T-helper 9 cell (primary cell): ENCODE measurements at places on chromosomes 1 and 21.

DNA sequence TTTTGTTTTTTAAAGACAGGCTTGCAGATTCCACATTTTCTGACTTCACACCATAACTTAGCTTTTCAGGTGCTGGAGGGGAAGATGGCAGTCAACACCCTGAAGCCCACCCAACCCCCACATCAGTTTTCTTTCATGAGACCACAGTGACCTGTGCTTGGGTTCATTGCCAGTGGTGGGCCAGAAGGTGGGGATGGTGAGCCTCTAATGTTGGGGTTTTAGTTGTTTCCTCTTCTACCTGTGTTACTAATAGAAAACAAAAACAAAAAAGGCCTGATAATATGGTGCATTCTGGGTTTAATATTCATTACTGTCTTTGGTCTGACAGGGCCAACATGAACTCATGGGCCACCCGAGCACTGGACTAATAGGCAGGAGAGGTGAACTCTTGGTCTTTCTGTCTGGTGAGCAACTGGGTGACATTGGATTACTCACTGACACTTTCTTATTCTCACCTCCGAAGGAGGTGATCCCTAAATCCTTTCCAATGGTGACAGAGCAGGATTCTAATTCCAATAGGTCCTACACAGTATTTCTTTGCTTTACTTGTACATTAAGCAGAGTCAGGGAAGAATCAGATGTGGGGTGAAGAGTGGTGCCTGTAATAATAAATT is 132.8 kb downstream of the CLIC6 start:
- no peak for DNase-seq

DNA sequence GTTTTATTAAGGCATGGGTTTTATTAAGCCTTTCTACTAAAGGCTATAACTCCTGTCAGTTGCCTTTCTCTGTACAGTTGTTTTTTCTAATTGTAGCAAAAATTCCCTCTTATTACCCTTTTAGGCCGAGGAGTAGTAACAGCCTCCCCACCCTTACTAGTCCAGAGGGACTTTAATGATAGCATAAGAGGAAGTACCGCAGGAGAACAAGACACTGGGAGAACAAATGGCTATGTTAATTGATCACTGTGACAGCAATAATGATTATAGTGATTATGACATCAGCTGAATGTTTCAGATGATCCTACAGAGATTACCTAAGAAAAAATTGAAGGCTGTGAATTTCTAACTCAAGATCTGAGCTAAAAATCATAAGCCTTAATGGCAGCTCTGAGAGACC is 383.0 kb upstream of the PTBP2 start:
- DNase-seq = no peak

GRCh38 chr21:34598931-34599400 is 15.9 kb downstream of the RCAN1 start:
- no peak for DNase-seq

GRCh38 chr1:1833916-1834325 is 55.7 kb upstream of the NADK start:
- DNase-seq = no peak

GRCh38 chr1:56872597-56872996 is 18.0 kb downstream of the C8A start:
- no peak for DNase-seq

DNA sequence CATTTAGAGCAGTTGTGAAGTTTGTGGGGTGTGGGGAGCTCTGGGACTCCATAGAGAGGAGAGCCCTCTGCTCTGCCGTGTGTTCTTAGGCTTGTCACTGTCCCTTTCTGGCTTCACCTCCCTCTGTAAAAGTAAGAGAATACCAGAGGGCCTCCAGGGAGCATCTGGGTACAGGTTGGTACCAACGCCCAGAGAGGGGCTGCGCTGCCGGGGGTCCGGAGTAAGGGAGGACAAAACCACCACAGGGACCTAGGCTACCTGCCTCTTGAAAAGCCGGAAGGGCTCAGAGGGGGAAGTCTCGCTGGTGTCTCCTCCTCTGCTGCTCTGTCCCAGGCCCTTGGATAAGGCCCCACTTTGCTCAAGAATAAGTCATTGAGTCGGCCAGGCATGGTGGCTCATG is 3.1 kb upstream of the TINAGL1 start:
- DNase-seq = no peak

DNA sequence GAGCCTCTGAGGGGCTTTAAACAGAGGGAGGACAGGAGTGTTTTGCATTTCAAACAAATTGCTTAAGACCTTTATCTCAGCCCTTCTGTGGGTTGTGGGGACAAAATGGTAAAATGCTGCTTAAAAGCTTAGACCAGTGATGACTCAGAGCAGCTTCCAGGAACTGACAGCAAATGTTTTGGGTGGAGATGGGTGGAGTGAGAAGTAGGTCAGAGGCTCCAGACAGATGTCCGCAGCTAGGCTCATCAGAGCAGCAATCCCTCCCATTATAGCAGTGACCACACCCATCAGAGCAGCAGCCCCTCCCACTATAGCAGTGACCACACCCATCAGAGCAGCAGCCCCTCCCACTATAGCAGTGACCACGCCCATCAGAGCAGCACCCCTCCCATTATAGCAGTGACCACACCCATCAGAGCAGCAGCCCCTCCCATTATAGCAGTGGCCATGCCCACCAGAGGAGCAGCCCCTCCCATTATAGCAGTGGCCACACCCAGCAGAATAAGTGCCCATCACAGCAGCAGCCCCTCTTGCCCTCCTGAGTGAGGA is 532.2 kb downstream of the MATN1 start:
- DNase-seq = peak; percentile 23

DNA sequence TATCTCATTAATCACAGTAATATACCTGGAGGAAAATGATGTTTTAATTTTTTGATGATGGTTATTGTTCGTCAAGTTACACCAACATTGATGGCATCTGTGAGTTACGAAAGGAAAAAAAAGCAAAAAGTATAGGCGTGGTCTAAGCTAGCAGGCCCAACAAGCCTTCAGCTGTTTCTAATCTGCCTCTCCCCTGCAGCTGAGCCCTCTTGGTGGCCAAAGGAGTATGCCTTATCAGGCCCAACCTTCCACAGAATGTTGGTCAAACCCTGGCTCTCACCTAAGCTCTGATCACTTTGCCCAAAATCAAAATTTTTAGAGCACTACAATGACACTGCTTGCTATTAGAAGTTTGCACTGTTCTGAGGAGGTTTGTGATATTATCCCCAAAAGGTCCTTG is 4.9 kb downstream of the C1orf105 start:
- no peak for DNase-seq

GRCh38 chr1:193213998-193214397 is 27.6 kb upstream of the B3GALT2 start:
- DNase-seq = no peak

- DNase-seq = no peak
Observed at GRCh38 chr1:163055531-163055930, 13.6 kb upstream of the RGS4 start.

DNA sequence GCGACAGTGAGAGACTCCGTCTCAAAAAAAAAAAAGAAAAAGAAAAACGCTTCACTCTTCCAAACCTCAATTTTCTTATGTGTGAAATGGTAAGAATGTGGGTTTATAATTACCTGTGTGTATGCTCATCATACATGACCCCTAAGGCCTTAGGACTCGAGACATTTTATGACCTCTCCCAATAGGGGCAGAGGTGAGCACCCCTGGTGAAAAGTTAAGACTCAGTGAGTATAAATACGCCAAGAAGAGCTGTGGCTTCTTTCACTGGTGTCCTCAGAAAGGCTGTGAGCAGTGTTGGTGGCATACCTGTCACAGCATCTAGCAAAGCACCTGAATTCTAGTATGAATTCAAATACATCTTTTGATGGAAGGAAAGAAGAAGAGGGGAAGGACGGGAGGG is 7.8 kb upstream of the FCMR start:
- no peak for DNase-seq

GRCh38 chr1:91706140-91706957 is 179.6 kb downstream of the TGFBR3 start:
- no peak for DNase-seq

GRCh38 chr1:153358691-153358975 is 979 bp downstream of the S100A9 start:
- DNase-seq = no peak

DNA sequence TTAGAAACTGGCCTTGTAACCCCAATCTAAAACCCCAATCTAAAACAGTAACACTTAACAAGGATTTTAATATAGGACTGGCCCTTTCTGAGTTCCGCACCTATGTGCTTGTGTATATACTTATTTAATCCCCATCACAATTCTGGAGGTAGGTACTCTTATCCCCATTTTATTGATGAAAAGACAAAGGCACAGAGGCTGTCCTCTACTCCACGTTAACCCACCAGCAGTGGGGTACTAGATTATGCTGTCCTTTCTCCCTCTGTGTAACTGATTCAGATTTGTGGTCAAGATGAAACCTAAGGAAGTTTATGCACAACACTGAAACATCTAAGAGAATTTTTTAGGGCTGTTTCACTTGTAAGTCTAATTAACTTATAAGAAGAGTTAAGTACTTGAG is 175.3 kb downstream of the RERE start:
- no peak for DNase-seq
